ENCODE measurements at places on chromosomes 16 and 17.

DNA sequence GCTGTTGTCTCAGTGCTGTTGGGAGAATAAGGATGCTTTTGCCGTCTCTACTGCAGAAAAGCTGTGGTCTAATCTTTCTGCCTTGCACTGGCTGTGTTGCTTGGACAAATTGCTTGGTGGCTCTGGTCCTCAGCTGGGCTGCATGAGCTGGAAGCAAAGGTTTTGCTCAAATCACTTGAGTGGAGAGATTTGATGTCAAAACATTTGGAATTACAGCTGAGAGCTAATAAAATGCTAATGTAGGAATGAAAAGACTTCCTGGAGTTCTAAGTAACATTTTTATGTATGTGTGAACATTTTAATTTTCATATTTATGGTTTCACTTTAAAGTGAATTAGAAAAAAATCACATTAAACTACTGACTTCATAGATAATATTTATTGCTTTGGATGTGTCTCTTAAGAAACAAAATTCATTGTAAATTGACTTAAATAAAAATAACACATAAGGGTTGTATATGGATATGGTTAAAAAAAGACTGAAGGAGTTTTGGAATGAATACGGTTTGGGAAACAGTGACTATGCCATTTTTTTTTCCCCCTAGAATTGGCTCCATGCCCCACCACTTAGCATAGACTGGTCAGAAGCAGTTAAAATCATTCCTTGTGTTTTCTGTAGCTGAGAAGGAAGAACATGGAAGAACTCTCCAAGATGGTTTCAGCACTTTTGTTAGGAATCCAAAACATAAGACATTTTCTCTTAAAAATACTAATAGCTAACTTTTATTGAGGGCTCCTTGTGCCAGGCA, 39.2 kb upstream of the FAM20A start:
- no peak for DNase-seq

- no peak for DNase-seq
Measured at GRCh38 chr16:50390914-50391716, 22.3 kb upstream of the BRD7 start.

GRCh38 chr17:37710344-37710886, 34.4 kb downstream of the HNF1B start:
- DNase-seq = no peak

DNA sequence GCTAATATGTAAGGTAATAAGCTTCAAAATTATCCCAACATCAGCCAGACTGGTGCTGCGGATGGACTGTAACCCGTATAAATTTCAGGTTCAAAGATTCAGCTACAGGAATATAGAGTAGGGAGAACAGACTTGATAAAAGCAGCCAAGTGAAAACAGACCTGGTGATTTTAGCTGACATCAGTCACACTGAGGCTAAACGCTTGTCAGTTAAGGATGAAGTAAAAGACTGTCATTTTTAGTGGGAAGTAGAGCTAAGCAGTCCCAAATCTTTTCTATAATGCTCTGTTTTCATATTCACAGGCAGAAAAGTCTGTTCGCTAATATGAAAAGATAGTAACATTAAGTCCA, 35.4 kb downstream of the CMTM4 start:
- DNase-seq = no peak

DNA sequence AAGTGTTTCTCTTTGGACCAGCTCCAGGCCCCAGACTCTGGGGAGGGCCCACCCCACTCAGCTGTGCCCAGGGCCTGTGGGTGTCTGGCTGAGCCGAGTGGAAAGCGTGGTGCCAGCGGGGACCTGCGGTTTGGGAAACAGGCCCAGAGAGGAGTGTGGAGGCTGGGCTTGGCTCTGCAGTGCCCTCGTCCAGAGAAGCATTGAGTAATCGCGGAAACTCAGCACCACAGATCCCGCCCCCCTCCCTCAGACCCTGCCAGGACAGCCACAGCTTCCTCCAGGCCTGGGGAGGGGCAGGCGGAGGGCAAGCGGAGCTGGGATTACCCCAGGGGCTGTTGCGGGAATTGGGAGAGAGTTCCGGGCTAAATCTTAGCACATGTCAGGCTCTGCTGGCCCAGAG, 14.6 kb upstream of the PITPNA start:
- no peak for DNase-seq

DNA sequence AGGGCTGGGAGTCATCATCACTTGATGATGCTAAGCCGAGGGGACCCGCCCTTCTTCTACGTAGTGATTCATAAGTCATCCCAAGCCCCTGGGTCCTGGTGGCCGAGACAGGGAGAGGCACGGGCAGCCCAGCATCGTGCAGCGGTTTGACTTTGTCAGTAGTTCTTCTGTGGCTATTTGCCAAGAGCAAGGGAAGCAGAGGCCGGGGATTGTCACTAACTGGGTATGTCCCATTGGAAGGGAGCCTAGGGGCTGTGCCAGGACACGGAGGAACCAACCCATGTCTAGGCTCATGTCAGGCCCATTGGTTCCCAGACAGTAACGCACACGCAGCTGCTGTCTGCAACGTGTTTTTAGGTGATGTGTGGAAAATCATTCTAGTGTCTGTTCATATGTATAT, 58.5 kb downstream of the ATP2C2 start:
- DNase-seq = no peak

DNA sequence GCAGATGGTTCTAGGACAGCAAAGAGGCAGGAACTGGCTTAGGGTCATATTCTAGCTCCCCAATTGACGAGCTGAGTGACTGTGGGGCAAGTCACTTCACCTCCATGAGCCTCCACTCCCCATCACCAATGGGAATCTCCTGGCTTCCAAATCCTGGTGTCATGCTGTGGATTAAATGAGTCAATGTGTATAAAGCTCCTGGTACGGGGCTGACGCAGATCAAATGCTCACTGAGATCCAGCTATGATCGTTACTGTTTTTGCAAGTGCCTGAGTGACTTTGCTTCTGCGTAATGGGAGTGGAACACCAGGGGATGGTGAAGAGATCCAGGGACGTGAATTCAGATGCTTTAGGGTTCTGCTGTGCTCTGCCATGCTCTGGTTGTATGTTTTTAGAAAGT, 2.4 kb downstream of the SEC14L5 start:
- no peak for DNase-seq

DNA sequence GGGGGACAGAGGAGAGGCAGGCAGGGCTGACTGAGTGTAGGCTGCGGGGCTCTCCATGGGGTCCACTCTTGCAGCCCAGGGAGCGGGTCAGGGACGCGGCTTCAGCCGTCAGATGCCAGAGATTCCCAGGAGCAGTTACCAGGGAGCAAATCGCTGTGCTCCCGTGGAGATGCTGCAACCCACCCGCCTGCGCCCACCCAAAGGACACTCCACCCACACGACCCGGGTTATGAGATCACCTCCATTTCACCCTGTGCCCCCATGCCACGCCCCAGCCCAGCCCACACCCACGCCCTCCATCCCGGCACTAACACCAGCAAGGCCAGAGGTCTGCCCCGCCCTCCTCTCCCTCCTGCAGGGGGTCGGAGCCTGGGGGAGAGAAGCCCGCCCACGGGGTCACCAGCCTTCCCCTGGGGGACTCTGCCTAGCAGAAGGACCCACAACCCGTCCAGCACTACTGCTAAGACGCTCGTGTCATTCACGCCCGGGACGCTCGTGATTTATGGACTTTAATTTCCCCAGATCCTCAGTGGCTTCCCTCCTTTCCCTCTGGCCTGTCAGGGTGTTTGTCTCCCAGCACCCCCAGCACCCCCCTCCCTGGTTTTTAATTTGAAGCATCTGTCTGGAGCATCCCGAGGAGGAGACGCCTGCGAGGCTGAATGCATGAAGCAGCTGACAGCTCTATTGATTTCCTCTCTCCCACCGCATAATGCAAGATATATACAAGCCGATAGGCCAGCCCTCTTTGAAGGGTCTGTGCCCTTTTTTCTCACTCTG, 6.7 kb upstream of the RPL38 start:
- DNase-seq = no peak

GRCh38 chr16:68893710-68894705, 50.7 kb downstream of the TANGO6 start:
- DNase-seq = no peak

DNA sequence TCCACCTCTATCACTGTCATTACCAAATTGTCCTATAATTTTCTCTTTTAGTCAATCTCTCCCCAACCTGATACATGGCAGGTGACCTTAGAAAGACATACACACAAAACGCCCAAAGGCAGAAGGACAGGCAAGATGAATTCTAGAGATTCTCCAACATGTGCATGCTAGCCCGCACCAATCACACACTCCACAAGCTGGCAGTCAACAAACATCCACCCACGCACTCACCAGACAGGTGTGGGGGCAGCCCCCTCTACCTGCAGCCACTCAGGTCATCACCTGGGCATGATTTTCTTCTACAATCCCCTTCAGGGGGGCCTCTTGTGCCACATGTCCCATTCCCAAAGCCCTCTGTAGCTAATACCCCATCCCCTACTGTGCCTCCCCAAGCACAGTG, 9.5 kb downstream of the MPP2 start:
- DNase-seq = no peak

DNA sequence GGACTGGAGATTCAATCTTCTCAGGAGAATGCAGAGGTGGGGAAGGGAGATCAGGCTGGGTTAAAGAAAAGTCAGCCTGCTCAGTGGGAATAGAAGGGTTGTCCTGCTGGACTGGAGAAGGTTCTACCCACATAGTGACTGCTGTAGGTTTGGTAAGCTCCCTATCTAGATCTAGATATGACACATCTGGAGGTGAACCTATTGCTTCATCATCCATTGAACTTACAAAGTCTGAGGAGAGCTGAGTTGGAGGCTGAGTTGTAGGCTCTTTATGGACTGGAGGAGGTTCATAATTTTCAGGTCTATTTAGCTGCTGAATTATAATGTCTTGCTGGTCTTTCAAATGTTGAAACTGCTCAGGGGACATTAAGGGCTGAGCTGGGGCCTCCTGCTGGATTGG, 46.0 kb upstream of the NF1 start:
- no peak for DNase-seq

DNA sequence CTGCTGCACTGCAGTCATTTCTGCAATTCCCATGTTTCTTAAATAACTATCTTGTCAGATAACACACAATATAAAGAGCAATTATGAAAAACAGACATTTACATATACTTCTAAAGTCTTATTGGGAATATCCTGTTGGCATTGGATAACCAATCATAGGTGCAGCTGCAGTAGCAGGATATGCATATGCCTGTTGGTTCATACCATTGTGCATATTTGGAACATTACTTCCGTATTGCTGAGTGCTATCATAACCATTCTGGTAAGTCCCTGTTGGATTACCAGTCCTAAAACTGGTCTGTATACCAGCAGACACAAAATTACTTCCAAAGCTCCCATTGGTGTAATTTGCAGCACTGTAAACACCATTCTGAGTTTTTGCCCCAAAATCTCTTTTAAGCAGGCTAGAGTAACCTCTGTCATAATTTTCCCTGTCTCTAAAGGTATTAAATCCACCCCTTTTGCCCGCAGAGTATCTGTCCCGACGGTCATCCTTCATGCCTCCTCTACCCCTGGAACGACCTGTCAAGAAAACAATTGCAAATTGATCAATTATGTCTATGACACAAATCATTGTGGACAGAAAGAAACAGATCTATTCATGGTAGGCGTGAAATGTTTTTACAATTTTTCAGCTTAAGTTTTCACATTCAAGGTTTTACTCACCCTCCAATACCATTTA, 3.1 kb upstream of the POLG2 start:
- no peak for DNase-seq

DNA sequence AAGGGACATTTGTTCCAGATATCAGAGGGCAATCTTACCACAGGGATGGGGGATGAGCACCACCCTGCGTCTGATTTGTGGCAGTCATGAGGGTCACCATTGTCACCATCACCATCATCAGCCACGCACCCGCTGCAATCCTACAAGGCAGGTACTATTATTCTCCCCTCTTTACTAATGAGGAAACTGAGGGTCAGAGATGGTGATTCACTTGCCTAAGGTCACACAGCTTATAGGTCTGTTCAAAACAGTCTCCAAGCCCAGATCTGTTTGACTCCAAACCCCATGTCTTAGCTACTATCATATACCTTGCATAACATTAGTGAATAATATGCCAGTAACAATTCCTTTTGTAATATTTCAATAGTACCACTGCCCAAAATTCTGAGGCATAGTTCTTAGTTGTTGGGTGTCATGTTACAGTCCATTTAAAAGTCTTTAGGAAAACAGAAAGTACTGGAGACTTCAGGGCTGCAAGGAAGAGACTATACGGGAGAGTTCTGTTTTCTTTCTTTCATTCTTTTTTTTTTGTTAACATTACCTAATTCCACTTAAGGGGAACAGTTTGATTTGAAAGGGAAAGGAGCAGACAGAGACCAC, 166.4 kb downstream of the C16orf95 start:
- no peak for DNase-seq

GRCh38 chr17:48547808-48548522, 3.1 kb upstream of the HOXB2 start:
- no peak for DNase-seq

- DNase-seq = no peak
Measured at GRCh38 chr16:71424626-71425025, 17.2 kb downstream of the TLE7 start.

- DNase-seq = no peak
Measured at GRCh38 chr16:674968-675883, at the start of gene RHBDL1. RHBDL1 (plus strand) TSS chr16:675671; CDS start chr16:675791, 120 bp downstream.

GRCh38 chr17:8345052-8345690, 5.5 kb downstream of the ODF4 start:
- no peak for DNase-seq

DNA sequence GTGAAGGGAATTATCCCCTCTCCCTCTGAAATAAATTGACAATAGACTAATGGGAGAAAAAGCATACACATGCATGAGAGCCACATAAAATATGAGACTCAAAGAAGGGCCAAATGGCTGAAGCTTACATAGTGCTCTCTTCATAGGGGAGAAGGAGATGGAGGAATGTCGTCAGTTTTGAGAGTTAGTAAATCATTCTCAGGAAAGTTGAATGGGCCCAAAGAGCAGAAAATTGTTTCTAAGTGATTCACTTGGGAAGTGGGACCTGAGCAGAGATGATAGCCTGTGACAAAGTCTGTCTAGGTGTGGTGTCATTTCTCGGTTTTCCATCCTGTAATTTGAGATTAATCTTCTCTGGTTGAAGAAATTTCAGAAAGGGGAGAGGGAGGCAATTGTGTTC, 35.0 kb downstream of the BCAS3 start:
- no peak for DNase-seq

GRCh38 chr16:12959072-12959471, 57.7 kb downstream of the SHISA9 start:
- DNase-seq = no peak

DNA sequence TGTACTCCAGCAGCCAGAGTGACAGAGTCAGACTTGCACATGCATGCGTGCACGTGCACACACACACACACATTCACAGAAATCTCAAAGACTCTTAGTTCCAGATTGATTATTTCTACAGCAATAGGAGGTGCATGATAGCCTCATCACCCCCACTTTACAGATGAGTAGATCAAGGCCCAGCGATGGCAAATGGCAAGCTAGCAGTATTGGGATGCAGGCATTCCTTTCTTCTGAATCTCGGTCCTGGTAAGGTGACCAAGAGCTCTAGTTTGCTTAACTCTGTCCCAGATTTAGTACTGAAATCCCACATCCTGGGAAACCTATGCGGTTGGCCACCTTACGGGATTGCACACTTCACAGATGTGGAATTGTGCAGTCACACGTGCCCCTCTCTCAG, 38.6 kb downstream of the ITGAM start:
- DNase-seq = no peak

Data from activated naive CD4-positive, alpha-beta T cell (primary cell).